ENCODE measurements at places on chromosomes 4 and X. TPM values are rescaled to one million over a fixed set of nuclear protein-coding genes. Genes with fewer than 3 reads are reported as not detected.

DNA sequence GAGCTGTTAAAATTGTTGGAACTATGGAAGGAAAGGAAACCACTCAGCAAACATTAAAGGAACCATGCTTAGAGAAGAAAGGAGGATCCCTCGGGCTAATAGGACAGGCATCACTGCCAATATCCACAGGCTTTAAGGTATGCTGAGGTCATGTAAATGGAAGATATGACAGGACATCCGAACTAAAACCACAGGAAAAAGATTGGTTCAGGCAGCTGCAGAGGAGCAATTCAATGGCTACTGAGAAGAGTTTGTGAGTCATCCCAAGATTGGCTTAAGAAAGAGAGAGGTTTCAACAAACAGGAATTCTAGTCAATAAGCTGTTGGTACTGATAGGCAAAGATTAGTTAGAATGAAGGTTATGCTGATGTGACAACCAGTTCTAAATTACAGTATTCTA is 106.4 kb upstream of the FAM241A start:
- no peak for DNase-seq

- DNase-seq, result no peak
Measured at GRCh38 chr4:53895137-53895536, 169.3 kb downstream of the CHIC2 start.

- no peak for DNase-seq
Measured at GRCh38 chr4:143367863-143368262, 31.2 kb downstream of the GAB1 start.

GRCh38 chr4:1583051-1583785 is 100.9 kb downstream of the FAM53A start:
- no peak for DNase-seq

- DNase-seq, result no peak
Measured at GRCh38 chr4:151422854-151423253, 13.9 kb downstream of the FHIP1A start.

DNA sequence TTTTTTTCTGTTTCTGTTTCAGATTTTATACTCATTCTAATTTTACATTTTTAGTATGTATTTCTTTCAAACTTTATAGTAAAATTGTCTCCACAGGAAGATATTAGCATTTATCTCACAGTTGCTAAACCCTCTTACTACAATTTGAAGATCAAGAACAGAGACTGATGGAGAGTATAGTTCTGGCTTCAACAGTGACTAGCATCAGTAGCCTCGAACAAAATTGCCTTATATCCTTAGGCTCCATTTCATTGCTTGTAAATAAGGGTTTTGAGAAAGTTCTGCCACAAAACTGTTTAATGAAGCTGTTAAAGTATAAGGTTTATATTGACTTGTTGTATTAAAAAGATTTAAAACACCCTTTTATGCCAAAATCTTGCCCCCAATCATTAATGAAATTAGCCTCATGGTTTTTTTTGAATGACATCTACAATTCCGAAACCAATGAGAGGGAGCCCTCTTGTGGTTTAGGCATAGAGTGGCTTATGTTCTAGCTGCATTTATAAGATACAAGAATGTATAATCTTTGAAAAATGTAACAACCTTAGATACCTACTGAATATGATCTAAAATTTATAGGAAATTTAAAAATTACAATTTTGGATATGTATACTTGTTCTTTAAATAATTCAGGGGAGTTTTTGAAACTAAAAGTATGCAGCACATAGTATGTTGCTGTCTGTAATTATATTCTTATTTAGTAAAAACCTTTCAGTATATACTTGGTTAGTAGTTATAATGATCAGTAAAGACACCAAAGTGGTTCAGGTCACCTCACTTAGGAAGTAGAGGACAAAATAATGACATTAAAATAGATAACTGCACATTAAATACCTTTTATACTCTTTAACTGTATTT is 109.8 kb upstream of the HPGD start:
- DNase-seq, result no peak

DNA sequence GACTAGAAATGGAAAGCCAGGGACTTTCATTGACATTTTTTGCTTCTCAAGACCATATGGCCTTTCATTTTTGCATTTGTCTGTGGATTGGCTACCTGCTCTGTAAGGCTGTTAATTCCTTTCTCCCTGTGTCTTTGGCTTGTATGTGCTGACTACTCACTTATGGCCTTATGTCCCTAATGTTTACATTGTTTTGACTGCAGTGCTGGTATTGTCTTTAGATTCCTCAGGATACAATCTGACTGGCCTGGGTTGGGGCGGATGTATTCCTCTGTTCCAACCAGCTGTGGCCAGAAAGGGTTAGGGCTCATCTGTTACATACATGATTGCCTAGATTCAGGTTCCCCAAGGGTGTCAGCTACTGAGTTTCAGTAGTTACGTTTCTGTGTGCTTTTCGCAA is 108.1 kb downstream of the RAPGEF2 start:
- DNase-seq, result no peak

- no peak for DNase-seq
Measured at GRCh38 chr4:139493176-139493575, 39.3 kb downstream of the RAB33B start.

GRCh38 chr4:117135634-117136354 is 50.4 kb upstream of the TRAM1L1 start:
- no peak for DNase-seq

Gene RS1
- not detected for total RNA-seq

Gene P2RY4
- 1.2 TPM for total RNA-seq

Gene SSX1
- not detected for total RNA-seq

Gene F9
- total RNA-seq, result not detected

Gene STOX2
- total RNA-seq, result 9.4 TPM
